ENCODE measurements at places on chromosomes 4 and X. TPM values are rescaled to one million over a fixed set of nuclear protein-coding genes. Genes with fewer than 3 reads are reported as not detected.

Gene ATP5ME
- polyA plus RNA-seq = 251 TPM

Gene PRRG1
- polyA plus RNA-seq = 15.3 TPM

DNA sequence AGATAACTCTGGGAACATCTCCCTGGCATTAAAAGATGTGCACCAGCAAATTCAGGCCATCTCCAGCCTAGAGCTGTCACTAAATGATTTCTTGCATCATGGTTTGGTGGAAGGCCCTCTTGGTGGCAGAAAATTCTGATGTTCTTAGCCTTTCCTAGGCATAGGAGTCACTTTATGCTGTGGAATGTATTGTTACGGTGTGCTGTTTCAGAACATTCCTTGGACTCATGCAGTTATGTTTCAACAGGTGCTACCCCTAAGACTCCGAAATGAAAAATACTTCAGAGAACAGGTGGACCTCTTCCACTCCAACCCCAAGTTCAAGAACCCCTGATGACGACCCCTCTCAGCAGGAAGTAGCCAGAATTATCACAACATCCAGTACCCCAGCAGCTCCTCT is 20.3 kb upstream of the PAPSS1 start:
- DNase-seq = no peak

DNA sequence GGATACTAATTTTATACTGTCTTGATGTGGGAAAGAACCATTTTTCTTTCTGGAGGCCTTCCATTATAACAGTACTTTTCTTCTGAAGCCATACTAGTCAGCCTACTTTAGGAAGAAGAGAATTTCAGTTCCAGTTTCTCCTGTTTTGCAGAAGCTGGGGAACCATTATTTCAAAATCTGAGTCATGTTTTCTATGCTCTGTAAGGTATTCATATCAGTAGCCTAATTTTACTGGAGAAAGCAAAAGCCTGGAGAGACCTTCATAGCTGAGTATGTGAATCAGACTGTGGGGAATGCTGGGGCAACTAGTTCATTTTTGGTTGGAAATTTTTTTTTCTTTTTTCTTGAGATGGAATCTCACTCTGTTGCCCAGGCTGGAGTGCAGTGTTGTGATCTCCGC is 22.4 kb downstream of the AFF1 start:
- DNase-seq = no peak

DNA sequence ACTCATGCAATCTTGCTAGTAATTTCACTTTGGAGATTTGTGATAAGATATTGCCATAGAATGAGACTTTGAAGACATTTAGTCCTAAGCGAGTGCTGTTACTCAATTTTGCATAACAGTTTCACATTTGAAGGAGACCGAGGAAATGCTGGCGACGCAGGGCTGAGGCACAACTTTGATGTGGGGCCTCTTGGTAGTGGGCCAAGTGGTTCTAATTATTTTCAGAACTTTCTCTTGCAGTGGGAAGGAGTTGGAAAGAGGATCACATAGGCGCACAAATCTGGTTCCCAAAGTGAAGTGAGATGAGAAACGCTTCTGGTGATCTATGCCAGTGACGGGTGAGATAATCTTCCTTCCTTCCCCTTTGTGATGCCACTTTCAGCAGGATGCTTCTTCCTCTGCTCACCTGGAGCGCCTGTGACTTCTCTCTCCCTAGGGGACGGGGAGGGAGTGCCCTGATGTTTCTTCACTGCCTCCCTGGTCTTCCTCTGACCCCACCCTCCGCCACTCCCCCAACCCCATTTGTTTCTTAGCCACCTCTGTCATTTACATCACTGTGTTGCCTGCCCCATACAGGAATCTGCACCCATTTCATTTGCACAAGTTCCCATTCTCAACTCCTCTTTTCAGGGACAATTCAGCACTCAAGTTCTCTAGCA is 138.9 kb upstream of the MID1 start:
- no peak for DNase-seq

GRCh38 chr4:47597696-47598095 is 112.6 kb downstream of the ATP10D start:
- DNase-seq = no peak

- DNase-seq = no peak
These were observed 90.5 kb downstream of the PJA1 start for GRCh38 chrX:69074726-69075125.

DNA sequence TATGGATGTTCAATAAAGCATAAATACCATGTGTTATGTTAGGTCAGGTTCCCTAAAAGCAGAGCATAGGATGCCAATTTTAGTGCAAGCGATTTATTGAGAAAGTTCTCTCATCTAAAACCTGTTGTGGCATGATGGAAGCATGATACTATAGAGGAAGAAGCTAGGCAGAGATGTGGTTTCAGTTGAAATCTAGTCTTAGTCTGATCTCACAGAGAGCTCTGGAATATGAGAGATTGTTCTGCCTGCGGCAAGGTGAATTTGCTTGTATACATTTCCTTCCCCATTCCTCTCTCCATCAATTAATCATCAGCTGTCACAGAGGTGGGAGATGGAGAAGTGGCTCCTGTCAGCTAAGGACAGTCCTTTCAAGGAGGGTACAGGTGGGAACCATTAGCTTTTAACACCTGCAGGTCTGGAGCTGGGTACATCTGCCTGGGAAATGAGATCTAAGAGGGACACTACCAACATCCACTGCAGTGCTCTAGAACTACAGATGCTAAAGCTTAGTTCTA is 252.4 kb downstream of the CFAP299 start:
- DNase-seq = no peak

- DNase-seq = no peak
These were observed 19.9 kb downstream of the PHKA1 start for GRCh38 chrX:72694170-72694569.

DNA sequence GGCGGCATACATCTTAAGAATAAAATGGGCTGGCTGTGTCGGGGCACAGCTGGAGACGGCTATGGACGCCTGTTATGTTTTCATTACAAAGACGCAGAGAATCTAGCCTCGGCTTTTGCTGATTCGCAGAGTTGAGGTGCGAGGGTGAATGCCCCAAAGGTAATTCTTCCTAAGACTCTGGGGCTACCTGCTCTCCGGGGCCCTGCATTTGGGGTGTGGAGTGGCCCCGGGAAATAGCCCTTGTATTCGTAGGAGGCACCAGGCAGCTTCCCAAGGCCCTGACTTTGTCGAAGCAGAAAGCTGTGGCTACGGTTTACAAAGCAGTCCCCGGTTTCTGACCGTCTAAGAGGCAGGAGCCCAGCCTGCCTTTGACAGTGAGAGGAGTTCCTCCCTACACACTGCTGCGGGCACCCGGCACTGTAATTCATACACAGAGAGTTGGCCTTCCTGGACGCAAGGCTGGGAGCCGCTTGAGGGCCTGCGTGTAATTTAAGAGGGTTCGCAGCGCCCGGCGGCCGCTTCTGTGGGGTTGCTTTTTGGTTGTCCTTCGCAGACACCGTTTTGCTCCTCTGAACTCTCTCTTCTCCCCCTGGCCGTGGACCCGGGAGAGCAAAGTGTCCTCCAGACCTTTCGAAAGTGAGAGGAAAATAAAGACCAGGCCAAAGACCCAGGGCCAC is 1.9 kb downstream of the SHOX start:
- DNase-seq = no peak

Gene SMIM10
- 15.0 TPM for polyA plus RNA-seq

All from hindlimb muscle (tissue), 1 donor.